Activated T-cell treated with anti-CD3 and anti-CD28 coated beads, Interleukin-2, amount 50 U/mL, for 1 hour (primary cell): ENCODE measurements at places on chromosomes 7 and 10.

- DNase-seq, result no peak
Measured at GRCh38 chr7:66170309-66171231, 34.6 kb upstream of the TPST1 start.

DNA sequence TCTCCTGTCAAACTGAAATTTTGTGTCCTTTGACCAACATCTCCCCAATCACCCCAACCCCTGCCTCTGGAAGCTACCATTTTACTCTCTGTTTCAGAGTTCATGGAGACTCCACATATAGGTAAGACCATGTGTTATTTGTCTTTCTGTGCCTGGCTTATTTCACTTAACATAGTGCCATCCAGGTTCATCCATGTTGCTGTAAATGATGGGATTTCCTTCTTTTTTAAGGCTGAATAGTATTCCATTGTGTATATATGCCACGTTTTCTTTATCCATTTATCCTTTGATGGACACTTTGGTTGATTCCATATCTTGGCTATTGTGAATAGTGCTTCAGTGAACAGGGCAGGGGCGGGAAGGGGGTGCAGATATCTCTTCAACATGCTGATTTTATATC is 18.0 kb upstream of the FBXW4 start:
- no peak for DNase-seq

DNA sequence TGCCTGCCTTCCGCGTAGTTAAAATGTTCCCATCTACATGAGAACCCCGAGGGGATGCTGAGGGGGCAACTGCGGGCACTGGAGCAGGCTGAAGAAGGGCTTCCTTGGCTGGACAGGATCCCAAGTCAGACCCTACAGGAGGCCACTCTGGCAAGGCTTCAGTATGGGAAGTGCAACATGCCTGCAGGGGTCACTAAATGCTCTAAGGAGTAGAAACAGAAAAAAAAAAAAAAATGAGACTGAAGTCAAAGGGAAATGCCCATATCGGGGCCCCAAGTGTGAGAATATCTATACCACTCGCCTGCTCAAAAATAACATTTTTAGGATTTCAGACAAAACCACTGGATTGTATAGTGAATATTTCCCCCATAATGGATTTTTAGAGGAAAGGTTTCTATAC is 33.5 kb downstream of the FAM204A start:
- no peak for DNase-seq

- DNase-seq, result no peak
Measured at GRCh38 chr10:47449979-47450378, 33.9 kb downstream of the ANXA8 start.

DNA sequence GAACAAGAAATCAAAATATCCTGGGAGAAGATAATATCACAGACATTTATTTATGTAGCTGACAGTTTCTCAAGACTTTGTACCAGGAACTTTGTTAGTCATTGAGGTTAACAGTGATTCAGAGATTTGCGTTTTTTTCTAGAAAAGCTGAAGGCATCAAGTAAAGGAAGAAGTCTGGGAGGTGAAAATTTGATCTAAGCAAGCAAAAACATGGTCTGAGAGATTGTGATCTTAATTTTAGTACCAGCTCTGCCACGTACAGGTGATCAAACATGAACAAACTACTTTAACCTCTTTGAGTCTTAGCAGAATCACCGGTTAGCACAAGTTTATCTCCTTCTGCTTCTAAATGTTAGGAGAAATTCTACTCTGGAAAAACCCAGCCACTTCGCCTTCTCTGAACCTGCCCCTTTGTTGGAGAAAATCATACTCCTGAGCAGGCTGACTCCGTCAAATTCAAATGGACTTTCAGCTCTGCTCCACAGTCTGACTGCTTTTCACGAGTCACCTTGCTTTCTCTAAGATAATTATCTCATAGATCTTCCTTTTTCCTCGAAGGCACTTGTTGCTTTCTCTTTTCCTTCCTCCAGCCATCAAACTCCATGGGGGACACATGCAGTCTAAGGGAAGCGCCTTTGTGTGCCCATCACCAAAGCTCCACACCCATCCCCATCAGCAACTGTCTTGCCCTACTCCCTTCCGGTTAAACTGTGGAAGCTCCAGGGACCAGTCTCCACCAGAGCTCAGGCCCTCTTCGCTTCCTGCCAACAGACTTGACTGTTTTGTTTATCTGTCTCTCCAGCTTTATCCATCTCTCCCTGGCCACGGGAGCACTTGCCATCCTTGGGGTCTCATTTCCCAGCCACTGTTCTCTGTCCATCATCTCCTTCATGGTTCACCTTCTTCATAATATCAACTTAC is 86.3 kb downstream of the PRKCQ start:
- no peak for DNase-seq

- DNase-seq, result no peak
Measured at GRCh38 chr10:2760736-2761135, 306.6 kb upstream of the PFKP start.

- no peak for DNase-seq
Measured at GRCh38 chr10:106189292-106189691, 975.2 kb downstream of the SORCS1 start.

GRCh38 chr7:70647801-70648498 is 484.0 kb upstream of the GALNT17 start:
- peak; percentile 70 for DNase-seq

DNA sequence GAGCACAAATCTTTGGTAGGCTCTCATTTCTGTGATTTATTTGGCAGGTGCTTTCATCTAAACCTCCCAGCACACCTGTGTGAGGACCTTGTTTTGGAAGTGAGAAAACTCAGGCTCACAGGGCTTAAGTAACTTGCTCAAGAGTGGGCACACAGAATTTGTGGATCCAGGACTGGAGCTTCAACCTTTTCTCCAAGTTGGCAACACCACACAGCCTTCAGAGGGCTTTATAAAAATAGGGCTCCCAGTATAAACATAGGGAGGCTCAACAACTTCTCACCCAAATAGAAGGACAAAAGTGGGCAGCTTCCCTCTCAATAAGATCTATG is 182.2 kb upstream of the NEBL start:
- DNase-seq, result no peak

- DNase-seq, result no peak
Measured at GRCh38 chr10:114157912-114158311, 16.1 kb downstream of the CCDC186 start.

DNA sequence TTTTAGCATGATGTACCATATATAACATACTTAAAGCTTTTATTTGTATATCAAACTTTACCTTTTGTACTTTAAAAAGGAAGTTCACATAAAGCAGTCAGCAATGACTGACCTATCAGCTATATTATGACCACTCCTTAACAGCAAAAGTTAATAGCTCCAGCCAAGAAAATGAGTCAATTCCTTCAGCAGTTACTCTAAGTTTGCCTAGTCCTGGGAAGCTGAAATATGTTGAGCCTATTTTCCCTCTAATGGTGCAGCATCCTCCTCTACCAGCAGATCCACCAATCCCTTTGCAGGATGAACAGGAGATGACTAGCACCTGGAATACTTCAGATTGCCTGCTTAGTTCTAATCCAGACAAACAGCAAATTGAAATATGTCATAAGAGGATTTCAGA is 64.2 kb downstream of the CUL2 start:
- no peak for DNase-seq

- peak; percentile 67 for DNase-seq
Measured at GRCh38 chr7:44633254-44634186, 27.1 kb downstream of the OGDH start.

- DNase-seq, result no peak
Measured at GRCh38 chr7:36487756-36488336, 98.2 kb downstream of the ANLN start.

GRCh38 chr7:7982904-7983303 is 14.3 kb downstream of the GLCCI1 start:
- no peak for DNase-seq

DNA sequence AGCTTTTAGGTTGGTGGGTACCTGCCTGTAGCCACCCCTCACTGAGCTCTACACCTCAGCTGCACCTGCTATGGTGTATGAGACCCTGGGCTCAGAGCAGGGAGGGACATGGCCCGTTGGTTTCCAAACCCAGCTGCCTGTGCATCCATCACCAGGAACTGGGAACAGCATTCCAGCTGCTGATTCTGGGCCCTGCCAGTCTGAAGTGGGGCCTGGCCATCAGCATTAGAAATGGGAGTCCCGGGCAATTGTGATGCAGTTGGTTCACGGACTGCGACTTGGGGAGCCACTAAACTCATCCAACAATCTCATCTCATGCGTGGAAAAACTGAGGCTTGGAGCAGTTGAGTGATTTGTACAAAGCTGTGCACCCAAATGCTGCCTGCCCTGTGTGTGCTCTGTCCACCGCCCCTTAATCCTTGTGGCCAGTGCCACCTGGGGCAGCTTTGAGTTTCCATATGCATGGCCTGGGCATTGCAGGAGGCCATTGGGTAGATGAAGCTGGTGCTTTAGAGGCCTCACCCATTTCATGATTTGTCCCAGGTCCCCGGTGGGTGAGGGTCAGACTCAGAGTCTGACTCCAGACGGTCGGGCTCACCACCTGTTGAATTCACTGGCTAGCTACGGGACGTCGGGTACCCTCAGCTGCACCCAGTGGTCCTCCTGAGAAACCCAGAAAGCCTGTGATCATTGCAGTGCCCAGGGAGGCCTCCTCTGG is 109.0 kb upstream of the SHH start:
- no peak for DNase-seq

DNA sequence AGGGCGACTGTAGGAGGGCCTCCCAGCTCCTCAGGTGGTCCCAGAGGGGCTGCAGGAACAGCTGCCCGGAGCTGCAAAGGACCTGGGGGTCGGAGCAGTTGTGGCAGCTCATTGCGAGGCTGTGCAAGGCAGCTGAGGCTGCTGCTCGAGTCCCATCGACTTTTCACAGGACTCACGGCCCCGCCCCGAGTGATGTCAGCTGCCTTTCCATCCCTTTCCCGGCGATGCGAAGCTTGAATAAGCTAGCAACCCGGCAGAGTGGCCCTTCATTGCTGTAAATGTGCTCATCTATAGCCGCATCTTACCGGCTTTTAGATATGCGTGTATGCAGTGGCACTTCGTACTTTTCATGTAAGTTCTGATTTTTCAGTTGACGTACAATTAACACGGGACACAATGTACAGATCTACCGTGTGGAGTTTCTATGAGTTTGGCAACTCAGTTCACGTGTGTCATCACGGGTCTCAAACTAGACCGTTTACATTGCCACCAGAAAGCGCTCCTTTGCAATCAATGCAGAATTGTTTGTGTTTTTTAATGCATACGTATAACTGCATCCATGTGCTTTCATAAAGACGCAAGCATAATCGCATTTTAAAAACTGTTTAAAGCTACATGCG is at the start of gene CH25H:
CH25H (minus strand) TSS at position 137 of the 620 bp plus-strand sequence; CDS start at position 112, 25 bp downstream.
- DNase-seq, result peak; percentile 54

DNA sequence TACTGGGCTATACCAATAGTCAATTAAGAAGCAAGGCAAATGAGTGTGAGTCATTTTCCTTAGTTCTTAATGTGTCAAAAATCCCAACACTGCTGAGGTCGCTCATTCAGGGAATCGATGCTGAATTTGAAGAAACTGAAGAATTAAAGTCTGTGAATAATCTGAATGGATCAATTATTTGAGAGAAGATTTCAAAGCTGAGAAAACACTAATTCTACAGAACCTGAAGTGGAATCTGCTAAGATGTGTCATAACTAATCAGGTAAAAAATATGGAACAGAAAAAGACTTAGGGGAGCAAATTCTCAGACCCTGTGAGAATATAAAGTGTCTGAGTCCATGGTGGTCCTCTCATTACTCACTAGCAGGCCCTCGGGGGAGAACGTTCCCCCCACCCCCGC is 125.6 kb downstream of the DIP2C start:
- DNase-seq, result no peak

- DNase-seq, result no peak
Measured at GRCh38 chr7:134176037-134176350, 48.9 kb downstream of the LRGUK start.

DNA sequence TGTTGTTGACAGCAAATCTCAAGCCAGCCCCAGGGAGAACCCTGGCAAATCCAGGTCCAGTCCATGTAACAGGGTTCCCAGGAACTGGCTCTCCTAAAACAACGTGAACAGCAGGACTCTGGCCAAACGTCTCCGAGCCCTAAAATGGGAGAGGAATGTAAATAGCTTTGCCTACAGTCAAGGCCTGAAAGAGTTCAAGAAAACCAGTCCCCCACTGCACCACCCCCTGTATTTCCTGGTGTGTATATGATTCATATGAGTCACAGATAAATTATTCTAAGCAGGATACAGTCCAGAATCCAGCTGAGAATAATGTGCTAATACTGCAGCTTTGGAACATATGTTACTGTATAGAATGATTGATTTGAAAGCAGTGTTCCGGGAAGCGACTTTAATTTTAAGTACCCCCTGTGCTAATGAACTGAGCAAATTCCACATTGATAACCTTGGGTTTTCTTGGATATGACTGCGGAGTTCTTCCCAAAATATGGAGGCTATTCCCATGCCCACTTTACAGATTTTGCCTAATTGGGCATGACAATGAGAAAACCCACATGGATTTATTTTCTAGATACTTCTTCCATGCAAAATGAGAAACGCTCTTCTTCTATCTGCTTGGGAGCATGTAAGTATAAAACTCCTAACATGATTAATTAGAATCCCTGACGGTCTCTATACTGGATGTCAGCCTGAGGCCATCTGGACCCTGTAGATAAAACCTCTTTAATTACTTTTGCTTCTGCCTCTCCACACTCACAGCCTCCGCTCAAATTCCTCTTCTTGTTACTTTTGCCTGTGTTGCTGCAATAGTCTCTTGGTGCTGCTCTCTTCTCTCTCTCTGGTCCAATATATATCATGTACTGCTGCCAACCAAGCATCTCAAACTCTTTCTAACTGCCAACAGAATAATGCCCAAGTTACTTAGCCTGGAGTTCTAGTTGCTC is 50.2 kb downstream of the LAMB4 start:
- DNase-seq, result no peak

DNA sequence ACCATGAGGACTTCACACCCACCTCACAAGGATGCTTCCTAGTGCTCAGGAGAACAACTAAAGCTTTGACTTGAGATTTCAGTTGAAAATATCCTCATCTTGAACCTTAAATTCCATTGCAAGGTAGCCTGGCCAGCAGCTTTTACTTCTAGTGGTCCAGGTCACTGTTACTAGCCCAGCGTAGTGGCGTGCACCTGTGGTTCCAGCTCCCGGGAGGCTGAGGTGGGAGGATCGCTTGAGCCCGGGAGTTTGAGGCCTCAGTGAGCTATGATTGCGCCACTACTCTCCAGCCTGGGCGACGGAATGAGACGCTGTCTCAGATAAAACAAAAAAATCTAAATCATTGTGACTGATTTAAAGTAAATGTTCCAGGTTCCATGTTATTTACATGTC is 28.3 kb upstream of the PRKAR1B start:
- DNase-seq, result no peak
